Bronchial epithelial cell (primary cell): ENCODE measurements at places on chromosomes 6 and 20. TPM values are rescaled to one million over a fixed set of nuclear protein-coding genes. Genes with fewer than 3 reads are reported as not detected.

The GLP1R gene
- total RNA-seq = not detected in 2 replicates

The HLA-DQB1 gene
- total RNA-seq = 1.4 TPM in 1 of 2 replicates, not detected in the other

The TAAR9 gene
- total RNA-seq = not detected in 2 replicates

The ESF1 gene
- total RNA-seq = 15.2 and 16.6 TPM in 2 replicates

The KCNS1 gene
- total RNA-seq = 0.53 and 0.90 TPM in 2 replicates

The EYS gene
- total RNA-seq = 0.26 and 0.53 TPM in 2 replicates

The PPIL6 gene
- 8.4 and 9.3 TPM in 2 replicates for total RNA-seq

The ENPP3 gene
- not detected in 2 replicates for total RNA-seq

The HDDC2 gene
- 86.1 and 96.4 TPM in 2 replicates for total RNA-seq

The CNKSR3 gene
- total RNA-seq = 2.6 and 3.6 TPM in 2 replicates

The ZSCAN16 gene
- total RNA-seq = 9.5 and 11.1 TPM in 2 replicates

The TGM3 gene
- 11.8 and 42.6 TPM in 2 replicates for total RNA-seq
